NCI-H1092 (cell line): ENCODE measurements at places on chromosomes 12 and 14.

- no peak for DNase-seq
Measured at GRCh38 chr14:59026081-59026480, 162.4 kb upstream of the DAAM1 start.

GRCh38 chr14:30840086-30840779, 34.1 kb upstream of the COCH start:
- DNase-seq: no peak

DNA sequence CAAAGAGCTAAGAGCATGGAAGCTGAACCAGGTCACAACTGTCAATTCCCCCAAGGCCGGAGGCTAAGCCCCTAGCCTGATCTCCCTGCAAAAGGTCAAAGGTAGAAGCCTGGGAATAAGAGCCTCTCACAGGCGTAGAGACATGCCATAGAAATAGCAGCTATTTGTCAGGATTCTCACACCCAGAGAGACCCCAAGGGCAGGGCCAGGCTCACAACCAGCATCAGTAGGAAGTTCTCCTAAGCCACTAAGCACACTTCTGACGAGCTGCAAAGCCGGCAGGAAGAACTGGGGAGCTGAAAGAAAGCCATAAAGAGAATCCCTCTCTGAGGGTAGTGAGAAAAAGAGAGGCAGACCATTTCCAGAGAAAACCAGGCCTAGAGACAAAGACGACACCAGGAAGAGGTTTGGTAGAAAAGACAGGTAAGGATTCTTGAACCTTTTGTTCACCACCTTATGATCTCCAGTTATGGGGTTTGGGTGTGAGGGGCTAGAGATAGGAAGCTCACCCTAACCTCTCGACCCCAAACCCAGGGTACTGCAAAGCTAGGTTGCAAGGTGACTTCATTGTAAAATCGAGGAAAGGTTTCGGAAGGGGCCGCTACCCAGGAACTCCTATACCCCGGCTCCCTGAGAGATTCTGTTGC, 1.0 kb downstream of the SMARCC2 start:
- DNase-seq: no peak

GRCh38 chr12:117606024-117606423, 244.6 kb upstream of the NOS1 start:
- DNase-seq: no peak

GRCh38 chr14:88184956-88185355, 138.1 kb downstream of the KCNK10 start:
- DNase-seq: no peak

- no peak for DNase-seq
Measured at GRCh38 chr14:88168498-88169165, 154.4 kb downstream of the KCNK10 start.

GRCh38 chr14:20412411-20412810, 890 bp downstream of the TEP1 start:
- no peak for DNase-seq

DNA sequence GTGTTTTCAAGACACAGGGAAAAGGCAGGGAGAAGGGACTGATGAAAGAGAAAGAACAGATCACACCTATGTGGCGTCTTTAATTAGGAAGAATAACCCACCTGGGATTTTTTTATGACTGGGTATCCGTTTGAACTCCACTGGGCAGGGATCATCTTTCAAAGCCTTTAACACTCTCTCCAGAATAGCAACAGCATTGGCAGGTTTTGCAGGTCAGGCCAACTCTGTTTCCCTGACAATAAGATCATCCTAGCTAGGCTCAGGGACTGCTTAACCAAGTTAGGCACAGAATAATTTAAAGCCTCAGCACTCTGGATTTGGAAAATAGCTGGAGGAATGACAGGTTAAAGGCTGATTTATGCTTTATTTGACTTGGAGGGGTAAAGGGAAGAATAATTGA, 117.6 kb downstream of the SUDS3 start:
- DNase-seq: no peak

DNA sequence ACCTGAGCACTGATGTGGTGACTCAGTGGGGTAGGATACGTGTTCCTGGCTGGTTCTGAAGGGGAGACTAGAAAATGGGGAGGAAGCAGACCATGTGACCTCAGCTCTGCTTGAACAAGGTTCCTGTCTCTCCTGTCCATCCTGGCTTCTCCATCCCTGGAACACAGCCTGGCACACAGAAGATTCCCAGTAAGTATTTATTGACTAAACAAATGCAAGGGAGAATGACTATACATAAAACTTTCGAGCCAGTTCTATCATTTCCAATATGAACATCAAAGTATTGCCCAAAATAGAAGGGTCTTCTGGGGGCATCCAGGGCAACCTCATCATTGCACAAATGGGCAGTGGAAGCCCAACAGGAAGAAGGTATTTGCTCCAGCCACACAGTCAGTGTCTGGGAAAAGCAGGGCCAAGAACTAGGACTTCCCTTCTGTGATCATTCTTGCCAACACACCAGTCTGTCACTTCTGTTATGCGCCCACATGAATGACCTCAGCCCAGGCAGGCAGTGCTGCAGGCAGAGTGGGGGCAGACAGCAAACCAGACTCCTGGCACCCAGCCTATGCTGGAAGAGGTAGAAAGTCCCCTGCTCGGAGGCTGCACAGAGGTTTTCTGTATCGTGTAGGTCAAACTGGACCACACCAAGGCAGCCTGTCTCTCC, 5.6 kb upstream of the SERPINA9 start:
- no peak for DNase-seq

GRCh38 chr12:122681814-122682213, 21.3 kb downstream of the HCAR2 start:
- DNase-seq: no peak

GRCh38 chr12:64612843-64613242, 2.5 kb downstream of the RASSF3 start:
- DNase-seq: no peak
